ENCODE measurements at places on chromosomes 3 and 15. TPM values are rescaled to one million over a fixed set of nuclear protein-coding genes. Genes with fewer than 3 reads are reported as not detected.
A peak's percentile ranks its signal among the peaks of the same experiment; 100 is the strongest.

DNA sequence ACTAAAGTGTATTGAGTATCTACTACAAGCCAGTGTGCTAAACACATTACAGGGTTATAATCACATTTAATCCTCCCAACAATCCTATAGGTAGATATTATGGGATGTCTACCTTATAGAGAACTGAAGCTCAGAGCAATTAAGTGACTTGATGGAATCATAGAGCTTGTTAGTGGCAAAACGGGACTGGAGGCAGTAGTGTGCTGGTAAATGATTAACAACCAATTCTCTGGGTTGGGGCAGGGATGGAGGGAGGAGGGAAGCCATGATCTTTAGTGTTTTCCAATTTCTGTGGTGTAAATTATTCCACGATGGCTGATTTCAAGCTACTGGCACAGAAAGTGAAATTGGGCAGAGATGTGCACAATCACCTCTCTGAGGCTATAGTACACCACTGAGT lies 18.5 kb upstream of the CSRNP1 start:
- no peak overlapping the region for H3K4me3 ChIP-seq
- no peaks in the 10 kb centered on the region for H3K27me3 ChIP-seq
- H3K27ac ChIP-seq, result no peak overlapping the region
- H3K4me1 ChIP-seq, result peaks cover 22% of the 10 kb centered on the region
- DNase-seq, result no peak

DNA sequence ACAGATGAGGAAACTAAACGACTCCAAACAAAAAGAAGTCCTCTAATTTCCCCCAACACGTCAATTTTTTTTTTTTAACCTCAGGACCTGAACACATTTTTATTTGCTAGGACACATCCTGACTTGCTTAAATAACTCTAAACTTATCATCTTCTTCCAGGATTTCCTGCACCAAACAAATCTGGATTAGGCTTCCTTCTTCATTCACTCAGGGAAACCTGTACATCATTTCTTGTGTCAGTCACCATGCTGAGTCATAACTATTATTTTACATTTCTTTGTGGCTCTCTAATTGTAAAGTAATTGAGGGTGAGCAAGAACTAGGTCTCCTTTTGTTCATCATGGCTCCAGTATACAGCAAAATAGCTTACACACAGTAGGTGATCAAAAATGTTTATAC lies 433.4 kb upstream of the GBE1 start:
- DNase-seq, result no peak
- peaks cover 4% of the 10 kb centered on the region for H3K27me3 ChIP-seq
- no peak overlapping the region for H3K27ac ChIP-seq
- no peak overlapping the region for H3K4me3 ChIP-seq

The CCDC13 gene
- total RNA-seq, result 0.90 TPM

- no peak overlapping the region for H3K27ac ChIP-seq
- DNase-seq, result no peak
- no peak overlapping the region for H3K4me3 ChIP-seq
- H3K4me1 ChIP-seq, result peaks cover 13% of the 10 kb centered on the region
- H3K27me3 ChIP-seq, result no peaks in the 10 kb centered on the region
Observed at GRCh38 chr3:189368384-189368783, 196.6 kb downstream of the TPRG1 start.

DNA sequence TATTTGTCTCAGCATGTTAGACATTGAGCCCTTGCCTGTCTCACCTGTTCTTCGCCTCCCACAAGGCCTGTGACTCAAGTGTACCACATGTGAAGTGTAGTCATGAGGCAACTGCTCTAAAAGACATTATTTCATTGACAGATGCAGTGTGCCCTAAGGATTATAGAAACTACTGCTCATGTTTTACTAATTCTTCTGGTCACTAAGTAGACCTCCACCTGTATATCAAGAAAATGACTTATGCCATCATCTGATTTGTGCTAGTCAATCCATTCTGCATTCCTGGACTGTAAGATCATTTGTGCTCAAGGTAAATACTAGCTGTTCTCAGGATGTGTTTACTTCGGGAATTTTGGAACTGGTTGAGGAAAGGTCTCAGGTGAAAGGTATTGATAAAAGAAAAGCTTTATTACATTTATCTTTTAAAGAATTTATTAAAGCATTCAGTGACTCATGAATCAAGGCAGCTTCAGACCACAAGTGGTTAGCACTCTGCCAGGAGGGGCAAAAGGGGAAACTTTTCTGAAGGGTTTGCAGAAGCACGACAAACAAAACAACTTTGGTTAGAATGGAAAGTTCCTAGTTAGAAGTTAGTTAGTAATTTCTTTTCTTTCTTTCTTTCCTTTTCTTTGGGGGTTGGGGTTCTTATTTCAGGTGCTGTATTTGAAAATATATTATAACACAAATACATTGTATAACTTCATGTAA lies 465.3 kb upstream of the CBLB start:
- peak overlapping the region; percentile 50 for H3K27ac ChIP-seq
- no peak for DNase-seq
- peaks cover 16% of the 10 kb centered on the region for H3K4me1 ChIP-seq
- H3K27me3 ChIP-seq, result no peaks in the 10 kb centered on the region

DNA sequence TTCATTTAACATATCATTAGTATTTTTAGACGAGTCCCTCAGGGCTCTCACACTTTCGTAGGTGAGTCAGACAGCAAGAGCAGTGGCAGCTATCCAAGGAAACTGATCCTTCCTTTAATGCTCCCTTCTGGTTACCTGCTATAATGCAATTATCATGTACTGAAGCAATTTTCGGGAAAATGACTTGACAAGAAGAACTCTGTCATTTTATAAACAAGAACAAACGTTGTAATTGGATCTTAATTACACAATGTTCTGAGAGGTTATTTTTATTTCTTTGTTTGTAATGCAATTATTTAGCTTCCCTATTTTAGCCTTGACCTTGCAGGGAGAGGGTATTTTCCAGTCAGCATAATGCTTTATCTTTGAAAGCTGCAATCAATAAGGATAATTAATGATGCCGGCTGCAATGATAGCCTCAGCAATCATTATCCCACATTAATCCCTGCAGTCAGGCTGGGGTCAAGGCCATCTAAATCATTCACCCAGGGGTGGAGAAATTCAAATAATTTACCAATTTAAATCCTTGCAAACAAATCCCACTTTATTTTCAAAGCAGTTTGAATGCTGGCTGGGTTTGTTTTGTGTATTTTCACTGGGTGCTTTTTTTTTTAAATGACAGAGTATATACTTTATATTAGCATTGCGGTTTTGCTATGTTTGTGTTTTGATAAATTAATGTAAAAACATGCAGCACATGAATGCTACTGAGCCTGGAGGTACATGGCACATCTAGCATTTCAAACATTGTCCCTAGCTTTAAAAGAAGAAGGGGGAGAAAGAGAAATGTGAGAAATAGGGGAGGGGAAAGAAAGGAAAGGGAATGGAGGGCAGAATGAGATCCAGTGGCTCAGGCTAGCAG lies 249.9 kb downstream of the SHOX2 start:
- H3K27me3 ChIP-seq, result peaks cover 14% of the 10 kb centered on the region
- H3K27ac ChIP-seq, result no peak overlapping the region

- H3K27me3 ChIP-seq, result peaks cover 99% of the 10 kb centered on the region
- no peak overlapping the region for H3K27ac ChIP-seq
- no peak for DNase-seq
- H3K4me1 ChIP-seq, result peaks cover 17% of the 10 kb centered on the region
- no peak overlapping the region for H3K4me3 ChIP-seq
- no peaks in the 10 kb centered on the region for H3K36me3 ChIP-seq
Observed at GRCh38 chr3:138939561-138940241, 7.2 kb downstream of the FOXL2 start.

The SGO1 gene
- 9.6 TPM for total RNA-seq

- H3K27ac ChIP-seq, result no peak overlapping the region
- H3K27me3 ChIP-seq, result peaks cover 4% of the 10 kb centered on the region
- no peaks in the 10 kb centered on the region for H3K36me3 ChIP-seq
- no peak overlapping the region for H3K4me3 ChIP-seq
Observed at GRCh38 chr3:53803124-53803815, 42.9 kb downstream of the CHDH start.

DNA sequence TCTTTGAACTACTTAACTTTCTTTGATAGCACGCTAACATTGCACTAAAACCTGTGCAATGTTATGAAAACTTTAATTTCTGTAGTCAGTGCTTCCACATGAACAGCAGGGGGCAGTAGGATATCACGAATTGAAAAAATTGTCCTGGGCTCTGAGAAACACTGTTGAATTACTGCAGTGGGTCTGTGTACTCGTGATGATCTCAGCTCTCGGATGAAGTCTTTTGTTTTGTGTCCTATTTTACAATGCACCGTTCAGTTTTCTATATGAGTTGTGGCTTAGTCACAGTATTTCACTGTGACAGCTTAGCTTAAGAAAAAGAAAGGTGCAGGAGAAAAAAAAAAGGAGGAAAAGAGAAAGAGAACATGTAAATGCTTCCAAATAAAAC lies 141.3 kb upstream of the CCDC54 start:
- no peaks in the 10 kb centered on the region for H3K27me3 ChIP-seq
- peaks cover 8% of the 10 kb centered on the region for H3K36me3 ChIP-seq

DNA sequence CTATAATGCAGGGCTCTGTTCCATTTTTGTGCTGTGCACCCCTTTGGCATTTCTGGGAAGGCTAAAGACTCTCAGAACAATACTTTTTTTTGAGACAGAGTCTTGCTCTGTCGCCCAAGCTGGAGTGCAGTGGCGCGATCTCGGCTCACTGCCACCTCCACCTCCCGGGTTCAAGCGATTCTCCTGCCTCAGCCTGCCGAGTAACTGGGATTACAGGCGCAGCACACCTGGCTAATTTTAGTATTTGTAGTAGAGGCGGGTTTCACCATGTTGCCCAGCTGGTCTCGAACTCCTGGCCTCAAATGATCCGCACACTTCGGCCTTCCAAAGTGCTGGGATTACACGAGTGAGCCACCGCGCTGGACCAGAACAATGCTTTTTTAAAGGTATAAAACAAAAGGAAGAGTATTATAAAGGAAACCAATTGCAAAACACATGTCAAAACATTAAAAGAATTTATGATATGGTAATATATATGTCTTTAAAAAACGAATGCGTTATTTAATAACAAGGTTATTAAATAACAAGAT lies 999 bp downstream of the SQOR start:
- H3K27me3 ChIP-seq, result peaks cover 76% of the 10 kb centered on the region
- DNase-seq, result no peak
- no peaks in the 10 kb centered on the region for H3K36me3 ChIP-seq
- no peak overlapping the region for H3K27ac ChIP-seq
- peak overlapping the region; percentile 74 for H3K4me3 ChIP-seq

DNA sequence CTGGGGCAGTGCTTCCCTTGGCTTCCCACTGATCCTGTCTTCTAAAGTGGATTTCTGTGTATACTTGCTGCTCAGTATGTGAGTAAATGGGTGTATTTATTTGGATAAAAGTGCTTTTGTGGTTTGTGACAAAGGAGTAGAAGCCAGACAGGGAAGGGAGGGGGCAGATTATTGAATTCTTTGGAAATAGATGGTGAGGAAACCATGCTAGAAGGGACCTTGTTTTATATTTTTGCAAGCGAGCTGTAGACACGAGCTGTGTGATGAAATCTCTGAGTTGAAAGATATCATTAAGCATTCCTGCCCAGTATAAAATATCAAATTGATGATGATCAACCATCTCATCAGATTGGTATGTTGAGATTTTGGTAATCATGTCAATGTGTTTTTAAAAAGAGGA lies 68.9 kb downstream of the DUT start:
- H3K4me1 ChIP-seq, result no peaks in the 10 kb centered on the region
- no peak overlapping the region for H3K27ac ChIP-seq
- no peak for DNase-seq

DNA sequence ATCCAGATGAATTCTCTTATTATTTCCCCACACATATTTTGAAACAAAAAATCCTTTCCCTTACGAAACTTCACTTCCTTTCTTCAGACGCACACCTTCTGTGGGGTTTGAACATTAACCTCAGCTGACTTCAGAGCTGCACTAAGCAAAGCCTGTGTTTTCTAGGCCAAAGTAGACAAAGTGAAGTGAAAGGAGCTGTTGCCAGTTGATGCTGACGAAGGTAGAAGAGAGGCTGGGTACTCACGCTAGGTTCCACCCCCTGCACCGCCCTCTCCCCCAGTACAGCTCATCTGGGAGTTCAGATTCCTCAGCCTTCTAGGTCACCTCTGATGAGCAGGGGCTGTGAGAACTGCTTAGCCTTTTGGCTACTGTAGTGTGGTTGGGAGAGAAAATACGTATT lies 24.1 kb downstream of the DUT start:
- H3K4me1 ChIP-seq, result peaks cover 23% of the 10 kb centered on the region
- H3K36me3 ChIP-seq, result no peaks in the 10 kb centered on the region
- no peak overlapping the region for H3K4me3 ChIP-seq
- peak overlapping the region; percentile 3 for H3K27ac ChIP-seq

DNA sequence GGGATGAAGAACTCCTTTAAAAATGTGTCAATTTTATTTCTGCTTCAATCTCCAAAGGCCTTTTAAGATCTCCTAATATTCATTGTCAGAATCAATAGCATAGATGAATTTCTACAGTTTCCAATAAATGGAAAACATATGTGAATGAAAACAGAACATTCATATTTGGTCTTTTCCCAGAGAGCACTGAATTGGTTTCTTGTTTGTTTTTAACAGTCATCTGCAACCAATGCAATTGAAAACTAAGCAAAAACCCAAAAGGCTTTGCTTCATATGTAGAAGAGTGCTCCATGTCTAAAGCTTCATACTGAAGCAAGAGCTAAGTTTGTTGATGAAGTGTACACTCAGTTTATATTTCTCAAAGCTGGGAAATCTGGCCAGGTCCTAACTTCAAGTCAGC lies 426.5 kb upstream of the CDIN1 start:
- no peaks in the 10 kb centered on the region for H3K27me3 ChIP-seq
- H3K36me3 ChIP-seq, result peaks cover 5% of the 10 kb centered on the region
- H3K27ac ChIP-seq, result no peak overlapping the region
- H3K4me3 ChIP-seq, result no peak overlapping the region

GRCh38 chr3:46695177-46695961 lies 1.9 kb upstream of the ALS2CL start:
- DNase-seq, result no peak
- H3K27me3 ChIP-seq, result peaks cover 17% of the 10 kb centered on the region
- H3K4me3 ChIP-seq, result no peak overlapping the region
- no peaks in the 10 kb centered on the region for H3K36me3 ChIP-seq
- H3K27ac ChIP-seq, result no peak overlapping the region
- H3K4me1 ChIP-seq, result peaks cover 19% of the 10 kb centered on the region

DNA sequence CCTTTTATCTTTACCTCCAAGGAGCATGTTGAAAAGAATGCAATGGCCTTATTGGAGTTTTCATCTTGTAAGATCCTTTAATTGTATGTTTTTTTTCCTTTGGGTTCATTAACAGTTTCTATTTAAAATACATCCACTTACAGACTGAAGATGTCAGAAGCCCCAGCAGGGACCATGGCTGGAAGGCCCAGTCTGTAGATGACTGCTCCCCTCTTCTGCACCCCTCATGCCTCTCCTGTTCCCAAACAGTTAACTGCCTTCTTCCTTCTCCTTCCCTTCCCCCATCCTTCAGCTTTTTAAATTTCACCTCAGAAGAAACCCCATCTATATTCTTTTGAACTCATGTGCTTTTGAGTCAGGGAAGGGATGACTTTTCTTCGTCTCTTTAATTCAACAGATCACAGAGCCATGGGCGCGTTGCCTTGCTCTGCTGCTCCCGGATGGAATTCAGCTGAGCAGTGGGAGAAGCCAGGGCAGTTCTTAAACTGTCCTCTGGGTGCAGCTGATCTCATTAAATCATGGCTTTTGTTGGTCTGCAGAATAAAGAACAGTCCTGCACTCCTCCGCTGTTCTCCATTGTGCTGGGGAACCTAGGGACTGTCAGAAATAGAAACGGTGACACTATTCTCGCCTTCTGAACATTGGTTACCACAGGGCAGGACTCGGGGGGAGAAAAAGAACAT lies 71.5 kb upstream of the EIF1B start:
- no peak for DNase-seq
- peaks cover 16% of the 10 kb centered on the region for H3K27me3 ChIP-seq
- no peak overlapping the region for H3K4me3 ChIP-seq
- H3K36me3 ChIP-seq, result no peaks in the 10 kb centered on the region
- no peak overlapping the region for H3K27ac ChIP-seq

- H3K36me3 ChIP-seq, result no peaks in the 10 kb centered on the region
- H3K27ac ChIP-seq, result no peak overlapping the region
- no peak overlapping the region for H3K4me3 ChIP-seq
- DNase-seq, result no peak
- no peaks in the 10 kb centered on the region for H3K4me1 ChIP-seq
Observed at GRCh38 chr3:137191133-137191923, 233.5 kb downstream of the IL20RB start.

Measured in mesothelial cell of epicardium (in vitro differentiated cells).